ENCODE measurements at places on chromosomes 3 and 15.

GRCh38 chr3:100748220-100748619 is 38.9 kb downstream of the TFG start:
- no peak for DNase-seq

DNA sequence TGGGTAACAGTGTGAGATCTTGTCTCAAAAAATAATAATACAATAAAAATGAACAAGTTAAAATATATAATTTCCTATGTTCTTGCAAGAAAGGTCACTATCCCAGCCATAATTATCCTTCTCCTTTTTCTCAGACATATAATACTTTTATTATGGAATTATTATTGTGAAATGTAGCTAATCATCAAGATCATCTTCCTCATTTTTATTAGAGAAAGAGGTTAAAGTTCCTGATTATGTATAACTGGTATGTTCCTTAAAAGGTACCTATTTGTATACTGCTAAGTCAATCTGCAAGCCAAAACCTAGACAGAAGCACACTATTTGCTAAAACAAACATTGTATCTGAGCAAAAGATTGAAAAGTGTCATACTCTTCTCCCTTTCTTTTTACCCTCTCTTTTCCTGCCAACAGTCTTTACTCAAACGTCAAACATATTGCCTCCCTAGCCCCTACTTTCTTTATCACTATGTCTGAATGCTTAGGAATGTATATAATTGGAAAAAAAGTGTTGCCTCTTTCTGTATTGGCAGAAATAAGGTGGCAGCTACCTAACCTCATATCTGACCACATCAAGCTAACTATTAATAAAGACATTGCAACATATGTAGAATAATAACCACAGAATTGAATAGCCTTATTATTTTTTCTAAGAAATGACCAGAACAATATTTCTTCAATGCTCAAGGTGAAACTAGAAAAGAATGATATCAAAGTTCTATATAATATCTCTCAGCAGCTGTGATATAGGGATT is 18.5 kb downstream of the SEC11A start:
- no peak for DNase-seq

- DNase-seq = no peak
Observed at GRCh38 chr3:183884097-183884426, 618 bp downstream of the PARL start.

DNA sequence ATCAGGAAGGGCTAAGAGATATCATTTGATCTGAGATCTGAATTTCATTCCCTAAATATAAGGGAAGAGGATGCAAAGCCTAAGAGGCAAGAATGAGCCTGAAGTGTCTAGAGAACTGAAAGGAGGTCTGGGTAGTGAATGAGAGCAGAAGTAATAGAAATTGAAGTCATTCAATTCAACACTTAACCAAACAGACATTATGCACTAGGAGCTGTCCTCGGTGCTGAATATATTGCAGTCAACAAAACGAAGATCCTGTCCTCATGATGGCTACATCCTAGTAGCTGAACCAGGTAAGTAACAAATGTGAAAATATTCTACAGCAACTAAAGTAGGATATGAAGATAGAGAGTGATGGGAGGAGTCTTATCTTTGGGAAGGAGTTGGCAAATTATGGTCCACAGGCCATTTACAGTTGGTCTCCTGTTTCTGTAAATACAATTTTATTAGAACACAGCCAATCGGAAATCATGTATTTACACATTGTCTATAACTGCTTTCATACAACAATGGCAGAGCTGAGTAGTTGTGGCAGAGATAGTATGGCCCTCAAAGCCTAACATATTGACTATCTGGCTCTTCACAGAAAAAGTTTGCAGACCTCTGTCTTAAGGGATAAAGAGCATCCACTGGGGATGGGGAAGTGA is 192.9 kb upstream of the CADPS start:
- no peak for DNase-seq

GRCh38 chr3:16831846-16832245 is 52.9 kb upstream of the PLCL2 start:
- no peak for DNase-seq

- no peak for DNase-seq
Observed at GRCh38 chr3:101939361-101940049, 90.2 kb downstream of the NFKBIZ start.

GRCh38 chr3:133895208-133896001 is at the start of gene RAB6B:
Gene RAB6B, minus strand, starts transcription at chr3:133895882. Its CDS starts 416 bp downstream, at chr3:133895466.
- DNase-seq = no peak

DNA sequence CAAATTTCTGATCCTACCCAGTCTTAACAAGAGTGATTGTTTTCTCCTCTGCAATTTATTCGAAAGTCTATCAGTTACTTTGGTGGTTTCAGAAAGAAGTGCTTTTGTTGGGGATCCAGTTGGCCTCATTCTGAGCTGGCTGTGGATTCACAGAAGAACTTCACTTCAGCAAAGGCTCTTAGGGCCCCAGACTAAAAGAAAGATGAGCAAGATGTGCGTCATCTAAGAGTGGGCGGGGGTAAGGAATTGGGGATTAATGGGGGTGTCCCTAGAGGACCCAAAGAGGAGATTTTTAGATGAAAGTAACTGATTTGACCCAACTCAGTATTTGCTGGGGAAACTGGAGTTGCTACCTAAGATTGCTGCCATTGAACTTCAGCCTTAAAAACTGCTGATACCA is 63.9 kb upstream of the TSEN2 start:
- no peak for DNase-seq

- no peak for DNase-seq
Observed at GRCh38 chr3:150515210-150515609, 31.1 kb downstream of the SERP1 start.

DNA sequence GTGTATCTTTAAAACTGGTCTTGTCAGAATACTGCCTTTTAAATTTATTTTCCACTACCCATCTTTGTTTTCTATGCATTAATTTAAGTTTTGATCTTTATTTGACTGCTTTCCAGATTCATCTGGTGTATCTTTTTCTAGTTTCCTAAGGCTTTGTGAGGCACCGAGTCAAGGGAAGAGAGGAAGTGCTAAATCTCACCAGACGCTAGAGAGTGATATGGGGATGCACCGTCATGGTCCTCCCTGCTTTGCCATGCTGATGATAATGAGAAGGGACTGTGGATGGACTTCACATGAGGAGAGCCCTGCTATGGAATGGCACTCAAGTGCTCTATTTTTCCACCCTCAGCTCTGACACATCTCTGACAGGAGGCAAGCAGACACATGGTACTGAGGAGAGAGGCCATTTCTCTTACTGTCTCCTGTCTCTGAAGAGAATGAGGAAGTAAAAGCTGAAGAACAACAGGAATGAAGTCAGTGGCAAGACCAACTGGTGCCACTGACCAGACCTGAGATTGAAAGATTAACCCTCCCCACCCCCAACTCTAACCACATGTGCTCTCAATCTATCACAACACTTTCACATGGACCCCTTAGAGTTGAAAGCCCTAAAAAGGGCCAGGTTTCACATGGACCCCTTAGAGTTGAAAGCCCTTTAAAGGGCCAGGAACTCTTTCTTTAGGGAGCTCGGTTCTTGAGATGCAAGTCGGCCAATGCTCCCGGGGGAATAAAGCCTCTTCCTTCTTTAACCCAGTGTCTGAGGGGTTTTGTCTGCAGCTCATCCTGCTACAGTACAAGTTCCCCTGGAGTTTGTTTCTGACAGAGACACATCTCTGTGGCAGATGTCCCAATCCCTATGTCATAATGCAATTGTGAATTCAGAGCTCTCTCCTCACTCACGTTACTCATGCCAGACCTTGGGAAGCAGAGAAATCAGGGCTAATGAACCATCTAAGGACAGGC is at the start of gene IQCF2:
Gene IQCF2 (plus strand): TSS at position 913 of the 963 bp plus-strand sequence. CDS start 52 bp downstream, outside the sequence.
- no peak for DNase-seq

- DNase-seq = no peak
Observed at GRCh38 chr15:66581972-66582537, 16.3 kb upstream of the LCTL start.

DNA sequence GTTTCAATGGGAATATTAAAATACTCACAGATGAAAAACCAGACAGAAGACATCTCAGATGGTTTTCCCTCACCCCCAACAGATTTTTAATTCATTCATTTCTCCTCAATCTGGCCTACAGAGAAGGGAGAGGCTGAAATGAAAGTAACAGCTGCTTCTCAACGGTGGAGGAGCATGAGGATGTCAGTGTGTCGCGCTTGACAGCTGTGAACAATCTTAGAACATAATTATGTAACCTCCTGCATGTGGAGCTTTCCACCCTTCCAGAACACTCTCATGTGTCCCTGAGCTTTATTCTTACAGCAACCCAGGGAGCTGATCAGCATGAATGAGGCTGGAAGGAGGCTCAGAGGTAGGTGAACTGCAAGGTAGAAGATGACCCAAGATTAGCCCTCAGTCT is 52.7 kb downstream of the MB21D2 start:
- DNase-seq = no peak

DNA sequence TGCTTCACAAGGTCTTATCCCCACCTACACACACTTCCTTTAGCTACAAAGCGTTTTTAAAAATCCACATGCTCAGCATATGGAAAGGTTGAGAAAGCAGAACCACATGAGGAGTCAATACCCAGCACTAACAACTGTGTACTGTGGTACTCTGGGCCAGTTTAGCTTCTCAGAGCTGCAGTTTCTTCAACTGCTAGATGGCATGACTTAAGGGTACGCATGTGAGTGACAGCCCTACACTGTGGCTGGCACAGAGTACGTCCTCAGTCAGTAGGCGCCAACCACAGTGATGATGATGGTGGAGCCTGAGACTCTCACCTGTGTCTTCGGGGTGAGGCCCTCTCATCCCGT is 17.4 kb downstream of the CCDC12 start:
- no peak for DNase-seq

DNA sequence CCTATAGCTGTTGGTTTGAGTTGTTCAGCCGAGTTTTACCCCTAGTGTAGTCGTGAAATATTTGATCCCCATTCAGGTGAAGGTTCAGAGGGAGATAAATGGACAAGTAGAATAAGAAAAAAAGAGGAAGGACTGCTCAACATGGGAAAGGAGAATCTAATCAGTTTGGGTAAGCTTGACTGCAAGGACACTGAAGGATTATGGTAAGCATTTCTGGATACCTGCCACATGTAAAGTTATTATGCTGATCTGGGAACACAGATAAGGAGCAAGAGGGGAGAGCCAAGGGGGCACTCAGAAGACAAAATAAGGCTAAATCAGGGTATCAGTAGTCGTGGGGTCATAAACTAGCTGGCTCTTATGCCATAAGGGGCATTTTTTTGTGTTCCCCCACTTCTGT is 49.9 kb downstream of the TFG start:
- no peak for DNase-seq

DNA sequence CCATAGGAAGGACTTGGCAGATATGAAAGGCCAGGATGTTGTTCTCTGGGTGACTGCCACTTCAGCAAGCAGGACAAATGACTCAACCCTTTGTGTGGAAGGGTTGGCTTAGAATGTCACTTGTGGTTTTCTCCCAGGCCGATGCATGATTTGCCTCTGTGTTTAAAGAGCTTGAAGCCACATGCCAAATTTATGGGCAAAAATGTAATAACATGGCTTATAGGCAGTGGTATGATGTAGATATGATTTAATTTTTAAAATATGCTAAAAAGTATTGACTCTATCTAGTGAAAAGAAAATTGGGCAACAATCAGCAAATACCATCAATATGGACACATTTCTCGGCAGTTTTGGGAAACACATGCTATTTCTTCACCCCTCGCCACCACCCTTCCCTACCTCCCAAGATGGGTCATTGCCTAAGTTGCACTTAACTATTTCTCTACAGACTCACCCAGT is 114.6 kb downstream of the CYP19A1 start:
- DNase-seq = peak; percentile 48

GRCh38 chr15:34241376-34242330 is 16.8 kb downstream of the EMC4 start:
- DNase-seq = no peak

DNA sequence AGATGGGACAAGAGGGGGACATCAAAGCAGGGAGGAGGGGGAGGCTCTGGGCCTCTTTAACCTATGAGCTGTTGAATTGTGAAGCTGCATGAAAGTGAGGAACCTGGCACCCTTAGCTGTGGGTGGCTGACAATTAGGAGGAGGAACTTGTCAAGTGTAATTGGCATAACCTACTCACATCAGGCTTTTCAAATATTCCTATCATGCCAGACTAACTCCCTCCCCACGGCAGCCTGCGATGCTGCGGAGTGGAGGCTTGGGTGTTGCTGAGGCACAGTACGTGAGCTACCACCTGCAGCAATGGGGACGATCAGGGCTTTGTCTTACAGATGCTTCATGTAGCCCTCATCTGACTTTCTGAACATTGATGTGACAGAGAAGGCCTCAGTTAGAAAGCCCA is 180.7 kb upstream of the SNTN start:
- DNase-seq = no peak

GRCh38 chr3:170864525-170865208 is 5.3 kb downstream of the RPL22L1 start:
- no peak for DNase-seq

DNA sequence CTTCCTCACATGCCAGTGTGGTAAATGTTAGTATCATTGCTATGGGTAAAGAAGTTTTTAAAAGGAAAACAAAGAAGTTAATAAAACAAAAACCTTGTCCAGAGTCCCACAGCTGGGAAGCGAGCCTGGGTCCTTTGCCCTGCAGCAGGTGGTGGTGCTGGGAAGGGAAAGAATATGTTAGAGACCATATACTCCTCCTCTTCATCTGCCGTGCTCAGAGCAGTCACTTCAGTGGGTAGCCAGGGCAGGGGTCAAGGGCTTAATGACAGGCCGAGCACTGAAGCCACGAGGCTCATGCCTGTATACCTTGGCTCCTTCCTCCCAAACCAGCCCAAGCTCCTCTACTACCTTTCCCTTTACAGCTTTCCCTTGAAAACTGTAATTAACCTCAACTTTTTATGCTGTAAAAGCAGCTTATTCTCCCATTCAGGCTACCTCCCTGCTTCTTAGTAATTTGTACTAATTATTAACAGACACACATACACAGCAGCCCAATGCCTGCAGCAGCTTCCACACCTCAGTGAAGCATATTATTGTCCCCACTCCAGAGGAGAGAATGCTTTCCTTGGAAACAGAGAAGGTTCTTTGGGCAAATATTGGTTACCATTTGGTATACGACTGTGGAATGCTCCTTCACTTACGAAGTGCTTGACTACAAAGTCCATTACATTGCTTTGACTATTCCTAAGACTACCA is 362.1 kb downstream of the EPHB1 start:
- DNase-seq = no peak

- peak; percentile 50 for DNase-seq
Observed at GRCh38 chr3:27666708-27667107, 55.4 kb downstream of the EOMES start.

- DNase-seq = no peak
Observed at GRCh38 chr15:84684092-84684491, 26.1 kb upstream of the NMB start.

GRCh38 chr3:122691195-122691594 is 10.6 kb downstream of the PARP14 start:
- DNase-seq = no peak

GRCh38 chr3:128343287-128344051 is 123.2 kb downstream of the DNAJB8 start:
- DNase-seq = no peak
